ENCODE measurements at places on chromosomes 2 and 18.

DNA sequence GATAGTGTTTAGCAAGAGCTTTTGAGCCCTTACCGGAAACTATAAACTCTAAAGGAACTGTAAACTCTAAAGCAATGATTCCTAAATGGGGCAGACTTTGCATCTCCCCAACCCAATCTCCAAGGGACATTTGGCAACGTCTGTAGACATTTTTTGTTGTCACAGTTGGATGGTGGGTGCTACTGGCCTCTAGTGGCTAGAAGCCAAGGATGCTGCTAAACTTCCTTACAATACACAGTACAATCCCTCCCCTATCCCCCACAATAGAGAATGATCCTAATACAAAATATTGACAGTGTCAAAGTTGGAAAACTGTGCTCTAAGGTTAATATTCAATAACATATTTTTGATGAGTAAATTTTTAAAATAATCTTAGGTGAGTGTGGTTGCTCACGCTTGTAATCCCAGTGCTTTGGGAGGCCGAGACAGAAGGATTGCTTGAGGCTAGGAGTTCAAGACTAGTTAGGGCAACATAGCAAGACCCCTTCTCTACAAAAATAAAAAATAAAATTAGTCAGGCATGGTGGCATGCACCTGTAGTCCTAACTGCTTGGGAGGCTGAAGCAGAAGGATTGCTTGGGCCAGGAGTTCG, 66.7 kb downstream of the PTPN4 start:
- peak; percentile 54 for DNase-seq

- DNase-seq = no peak
Observed at GRCh38 chr2:173808718-173809117, 156.5 kb downstream of the SP3 start.

GRCh38 chr2:238446371-238446770, 19.6 kb downstream of the ASB1 start:
- DNase-seq = no peak

DNA sequence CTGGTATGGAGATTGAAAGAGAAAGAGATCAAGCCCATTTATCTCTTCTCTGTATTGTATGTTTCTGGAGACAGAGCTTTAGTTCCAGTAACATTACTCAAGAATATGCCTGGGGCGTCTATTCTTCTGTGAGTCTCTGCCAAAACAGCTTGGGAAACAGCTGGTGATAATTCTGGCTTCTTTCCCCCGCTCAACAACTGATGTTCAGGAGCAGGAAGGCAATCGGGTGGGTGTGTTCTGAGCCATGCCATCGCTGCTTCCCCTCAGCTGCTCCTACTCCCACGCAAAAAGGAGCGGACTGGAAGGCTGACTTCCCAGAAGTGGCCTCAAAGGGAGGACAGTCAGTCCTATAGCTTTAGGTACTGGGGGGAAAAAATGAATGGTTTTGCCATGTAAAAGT, 695.1 kb downstream of the PLCL1 start:
- no peak for DNase-seq
